Caco-2 (cell line): ENCODE measurements at places on chromosomes 4 and X. TPM values are rescaled to one million over a fixed set of nuclear protein-coding genes. Genes with fewer than 3 reads are reported as not detected.

- H3K4me3 ChIP-seq = no peak overlapping the region
- H3K27me3 ChIP-seq = no peaks in the 10 kb centered on the region
Measured at GRCh38 chr4:128601991-128602695, 207.4 kb upstream of the JADE1 start.

Gene STATH
- not detected in 2 replicates for total RNA-seq

GRCh38 chrX:39158801-39159657 is 357.8 kb downstream of the MID1IP1 start:
- H3K4me3 ChIP-seq = no peak overlapping the region
- H3K27me3 ChIP-seq = no peaks in the 10 kb centered on the region
- no peak for DNase-seq
- H3K4me1 ChIP-seq = no peaks in the 10 kb centered on the region

GRCh38 chr4:183105092-183105491 is 6.0 kb downstream of the WWC2 start:
- no peak overlapping the region for H3K4me3 ChIP-seq
- DNase-seq = no peak
- no peaks in the 10 kb centered on the region for H3K36me3 ChIP-seq

Gene MAGEH1
- total RNA-seq = not detected in 2 replicates

- no peaks in the 10 kb centered on the region for H3K4me1 ChIP-seq
- no peaks in the 10 kb centered on the region for H3K27me3 ChIP-seq
- no peak overlapping the region for H3K4me3 ChIP-seq
- no peak overlapping the region for H3K27ac ChIP-seq
Measured at GRCh38 chr4:80592950-80593349, 257.4 kb downstream of the CFAP299 start.

DNA sequence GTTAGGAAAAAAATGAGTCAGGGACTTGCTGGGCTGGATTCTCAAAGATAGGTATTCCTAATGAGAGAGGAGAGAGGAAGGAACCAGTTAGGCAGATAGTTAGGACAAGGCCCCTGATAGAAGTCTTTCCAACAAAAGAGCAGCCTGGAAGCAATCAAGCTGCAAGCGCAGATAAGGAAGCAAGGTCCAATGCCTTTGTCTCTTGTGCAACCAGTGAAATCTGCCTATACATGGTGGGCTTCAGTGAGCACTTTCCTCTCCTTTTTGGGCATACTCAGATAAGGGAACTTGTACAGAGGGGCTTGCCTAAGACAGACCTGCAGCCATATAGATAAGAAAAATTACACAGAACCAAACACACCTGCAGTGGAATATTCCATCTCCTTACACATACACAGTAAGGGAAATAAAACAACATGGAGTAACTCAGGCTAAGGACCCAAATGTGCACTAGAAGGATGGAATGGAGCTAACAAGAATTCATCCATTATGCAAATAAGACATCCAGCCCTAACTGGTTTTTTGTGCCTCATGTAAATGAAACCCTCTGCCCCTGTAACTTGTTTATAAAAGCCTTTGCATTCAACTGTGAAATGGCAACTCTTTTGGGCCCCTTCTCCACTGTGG is 68.8 kb downstream of the PCDH18 start:
- no peaks in the 10 kb centered on the region for H3K36me3 ChIP-seq
- no peak overlapping the region for H3K27ac ChIP-seq
- H3K27me3 ChIP-seq = no peaks in the 10 kb centered on the region
- no peaks in the 10 kb centered on the region for H3K4me1 ChIP-seq
- no peak for DNase-seq

DNA sequence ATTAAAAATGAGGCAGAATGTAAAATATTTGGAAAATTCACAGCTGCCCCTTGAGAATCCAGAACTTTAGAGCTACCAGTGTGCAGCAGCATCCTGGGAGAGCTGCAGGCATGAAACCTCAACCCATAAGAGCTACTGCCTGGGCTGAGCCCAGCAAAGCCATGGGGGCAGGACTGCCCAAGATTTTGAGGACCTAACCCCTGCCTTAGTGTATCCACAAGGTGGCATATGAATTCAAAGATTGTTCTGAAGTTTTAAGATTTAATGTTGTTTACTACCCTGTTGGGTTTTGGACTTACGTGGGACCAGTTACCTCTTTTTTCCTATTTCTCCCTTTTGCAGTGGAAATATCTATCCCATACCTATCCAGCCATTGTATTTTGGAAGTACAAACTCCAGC is 26.4 kb downstream of the CASP6 start:
- H3K4me1 ChIP-seq = no peaks in the 10 kb centered on the region
- no peak overlapping the region for H3K4me3 ChIP-seq
- H3K27ac ChIP-seq = no peak overlapping the region
- H3K36me3 ChIP-seq = no peaks in the 10 kb centered on the region

- H3K36me3 ChIP-seq = no peaks in the 10 kb centered on the region
- peaks cover 28% of the 10 kb centered on the region for H3K4me1 ChIP-seq
- DNase-seq = no peak
- H3K4me3 ChIP-seq = no peak overlapping the region
Measured at GRCh38 chr4:159134429-159134828, 31.6 kb downstream of the RAPGEF2 start.

Gene OPRPN
- not detected in 2 replicates for total RNA-seq

DNA sequence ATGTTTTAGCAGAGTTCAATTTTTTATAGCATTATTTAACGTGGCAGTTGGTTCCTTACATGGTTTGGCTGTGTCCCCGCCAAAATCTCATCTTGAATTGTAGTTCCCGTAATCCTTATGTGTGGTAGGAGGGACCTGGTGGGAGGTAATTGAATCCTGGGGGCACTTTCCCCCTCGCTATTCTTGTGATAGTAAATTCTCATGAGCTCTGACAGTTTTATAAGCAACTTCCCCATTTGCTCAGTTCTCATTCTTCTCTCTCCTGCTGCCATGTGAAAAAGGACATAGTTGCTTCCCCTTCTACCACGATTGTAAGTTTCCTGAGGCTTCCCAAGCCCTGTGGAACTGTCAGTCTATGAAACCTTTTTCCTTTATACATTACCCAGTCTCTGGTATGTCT is 329.5 kb downstream of the GRIA2 start:
- H3K27ac ChIP-seq = no peak overlapping the region
- H3K27me3 ChIP-seq = no peaks in the 10 kb centered on the region
- H3K4me3 ChIP-seq = no peak overlapping the region
- H3K36me3 ChIP-seq = no peaks in the 10 kb centered on the region

GRCh38 chr4:139453371-139454110 is 380 bp upstream of the RAB33B start:
- peak; percentile 98 for DNase-seq
- peak overlapping the region; percentile 98 for H3K27ac ChIP-seq
- H3K36me3 ChIP-seq = no peaks in the 10 kb centered on the region
- H3K27me3 ChIP-seq = no peaks in the 10 kb centered on the region

DNA sequence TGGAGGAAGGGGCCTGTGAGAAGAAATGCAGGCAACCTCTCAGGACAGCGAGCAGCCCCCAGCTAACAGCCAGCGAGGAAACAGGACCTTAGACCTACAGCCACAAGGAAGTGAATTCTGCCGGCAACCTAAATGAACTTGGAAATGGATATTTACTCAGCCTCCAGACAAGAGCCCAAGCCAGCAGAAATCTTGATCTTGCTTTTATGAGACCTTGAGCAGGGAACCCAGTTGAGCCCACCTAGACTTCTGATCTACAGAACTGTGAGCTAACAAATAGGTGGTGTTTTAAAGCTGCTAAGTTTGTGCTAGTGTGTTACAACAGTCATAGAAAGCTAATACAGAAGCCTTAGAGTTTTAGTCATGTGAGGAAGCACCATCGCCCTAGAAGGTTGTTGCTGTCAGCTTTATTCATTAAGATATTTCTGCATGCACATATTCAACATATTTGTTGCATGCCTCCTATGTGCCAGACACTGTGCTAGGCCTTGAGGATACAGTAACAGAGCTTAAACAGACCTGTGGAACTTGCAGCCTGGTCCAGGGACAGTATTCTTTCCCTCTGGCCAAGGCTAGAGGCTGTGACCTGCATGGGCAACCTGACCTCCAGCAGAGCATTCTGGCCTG is 50.3 kb downstream of the NALF2 start:
- H3K27ac ChIP-seq = no peak overlapping the region
- H3K27me3 ChIP-seq = no peaks in the 10 kb centered on the region
- no peaks in the 10 kb centered on the region for H3K36me3 ChIP-seq
- no peak for DNase-seq
- peaks cover 19% of the 10 kb centered on the region for H3K4me1 ChIP-seq
- no peak overlapping the region for H3K4me3 ChIP-seq

Gene LRCH2
- total RNA-seq = 0.18 and 0.19 TPM in 2 replicates

DNA sequence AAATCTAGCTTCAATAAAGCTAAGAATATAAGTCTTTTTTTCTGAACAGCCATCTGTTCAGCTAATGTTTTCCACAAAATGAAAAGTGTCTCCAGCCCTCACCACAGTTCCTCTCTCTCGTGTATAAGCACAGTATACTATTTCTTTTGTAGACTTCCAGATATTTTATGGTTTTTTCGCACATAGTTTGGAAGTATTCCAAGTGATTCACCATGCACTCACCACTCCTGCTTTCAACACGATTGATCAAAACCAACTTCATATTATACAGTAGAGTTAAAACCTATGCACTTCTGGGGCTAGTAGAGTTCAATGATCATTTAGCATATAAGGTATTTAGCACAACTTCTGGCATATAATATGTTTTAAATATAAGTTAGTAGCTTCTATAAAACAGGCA is 105.8 kb upstream of the DCAF12L1 start:
- no peak overlapping the region for H3K27ac ChIP-seq
- H3K36me3 ChIP-seq = no peaks in the 10 kb centered on the region
- H3K27me3 ChIP-seq = no peaks in the 10 kb centered on the region
- DNase-seq = no peak

GRCh38 chr4:83107631-83108030 is 6.9 kb downstream of the PLAC8 start:
- DNase-seq = no peak
- no peak overlapping the region for H3K27ac ChIP-seq
- no peaks in the 10 kb centered on the region for H3K36me3 ChIP-seq

DNA sequence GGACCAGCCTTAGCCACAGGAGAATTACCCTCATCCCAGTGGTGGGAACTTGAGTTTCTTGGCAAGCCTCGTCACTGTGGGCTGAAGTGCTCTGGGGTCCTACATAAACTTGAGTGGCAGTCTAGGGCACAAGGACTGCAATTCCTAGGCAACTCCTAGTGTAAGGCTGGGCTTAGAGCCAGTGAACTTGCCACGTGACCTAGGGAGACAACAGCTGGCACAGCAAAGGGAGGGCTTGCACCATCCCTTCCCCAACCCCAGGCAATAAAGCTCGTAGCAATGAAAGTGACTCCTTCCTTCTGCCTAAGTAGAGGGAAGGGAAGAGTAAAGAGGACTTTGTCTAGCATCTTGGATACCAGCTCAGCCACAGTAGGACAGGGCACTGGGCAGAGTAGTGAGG is 81.8 kb downstream of the TEX11 start:
- DNase-seq = no peak
- H3K36me3 ChIP-seq = no peaks in the 10 kb centered on the region
- H3K4me1 ChIP-seq = no peaks in the 10 kb centered on the region
- H3K27me3 ChIP-seq = no peaks in the 10 kb centered on the region
- H3K27ac ChIP-seq = no peak overlapping the region

Gene DAPP1
- total RNA-seq = not detected in 2 replicates

DNA sequence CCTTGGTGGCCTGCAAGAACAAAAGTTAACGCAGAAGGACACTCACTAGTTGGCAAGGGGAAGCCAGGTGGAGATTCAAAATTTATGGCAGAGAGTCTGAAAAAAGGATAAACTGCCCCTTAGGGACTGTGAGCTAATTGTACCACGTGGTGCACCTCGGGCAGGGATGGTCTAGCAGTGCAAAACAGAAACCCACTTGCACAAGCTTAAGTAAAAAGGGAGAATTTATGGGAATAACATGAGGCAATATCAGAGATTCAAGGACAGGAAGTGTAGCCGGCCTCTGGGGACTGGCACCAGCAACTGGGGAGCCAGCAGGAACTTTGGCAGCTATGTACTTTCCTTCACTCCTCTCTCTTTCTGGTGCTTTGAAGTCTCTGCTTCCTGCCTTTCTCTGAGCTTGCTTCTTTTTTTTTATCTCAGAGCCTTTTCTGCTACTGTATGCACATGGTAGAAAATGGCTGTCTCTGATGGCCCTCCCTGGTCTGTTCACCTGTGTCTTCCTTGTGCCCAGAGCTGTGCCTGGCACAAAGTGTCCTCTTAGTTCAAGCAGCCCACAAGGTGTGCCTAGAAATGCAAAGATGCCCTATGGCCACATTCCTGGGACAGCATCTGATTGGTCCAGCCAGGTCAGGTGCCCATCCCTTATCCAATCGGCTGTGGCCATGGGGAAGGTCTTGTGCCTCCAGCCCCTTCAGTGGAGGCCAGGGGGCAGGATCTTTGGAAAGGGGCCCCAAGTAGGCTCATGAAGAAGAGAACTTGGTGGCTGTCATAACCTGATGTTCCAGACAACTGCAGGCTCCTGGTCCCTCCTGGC is 114.8 kb upstream of the ATP6AP2 start:
- 0 out of 2 replicates have a peak, but pooled peaks cover 3% of the 10 kb centered on the region for H3K4me1 ChIP-seq
- H3K4me3 ChIP-seq = no peak overlapping the region
- no peak for DNase-seq
- no peaks in the 10 kb centered on the region for H3K27me3 ChIP-seq
- no peaks in the 10 kb centered on the region for H3K36me3 ChIP-seq

Gene CLDN22
- not detected in 2 replicates for total RNA-seq

DNA sequence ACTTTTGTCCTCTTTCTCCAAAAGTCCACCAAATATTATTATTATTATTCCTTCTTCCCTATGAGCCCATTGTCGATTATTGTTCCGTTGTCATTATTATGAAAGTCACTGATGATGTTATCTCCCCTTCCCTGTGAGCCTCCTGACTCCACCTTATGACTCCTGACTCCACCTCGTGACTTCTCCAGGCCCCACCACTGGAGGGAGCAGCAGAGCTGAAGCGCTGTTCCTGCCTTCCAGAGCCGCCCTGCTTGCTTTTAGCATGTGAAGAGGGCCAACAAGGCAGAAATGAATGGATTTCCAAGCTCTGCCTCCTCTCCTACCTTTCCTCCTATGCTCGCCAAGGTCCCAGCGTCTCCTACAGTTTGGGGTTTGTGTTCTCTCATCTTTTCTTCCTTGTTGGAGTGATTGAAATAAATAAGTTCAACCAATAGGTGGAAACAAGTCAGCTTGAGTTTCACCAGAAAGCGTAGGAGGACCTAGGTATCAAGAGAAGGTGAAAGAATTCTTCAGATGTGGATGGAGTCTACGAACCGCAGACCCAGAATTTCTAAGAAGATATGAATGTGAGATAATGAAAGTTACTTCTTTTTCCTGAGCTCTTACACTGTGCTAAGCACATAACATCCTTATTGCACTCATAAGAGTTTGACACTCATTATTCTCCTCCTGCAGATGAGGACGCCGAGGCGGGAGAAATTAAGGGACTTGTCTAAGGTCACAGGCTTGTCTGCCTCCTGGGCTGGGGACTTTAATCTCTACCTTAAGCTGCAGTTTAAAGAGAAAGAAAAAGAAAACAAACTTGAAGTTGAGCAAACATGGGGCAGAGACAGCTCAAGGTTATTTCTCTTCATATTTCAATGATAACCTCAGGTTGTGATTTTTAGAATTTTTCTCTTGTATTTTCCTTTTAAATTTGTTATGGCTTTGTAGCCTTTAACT is 26.1 kb downstream of the IGSF1 start:
- peak; percentile 43 for DNase-seq
- H3K4me3 ChIP-seq = no peak overlapping the region
- H3K27ac ChIP-seq = no peak overlapping the region
- no peaks in the 10 kb centered on the region for H3K27me3 ChIP-seq
